ENCODE measurements at places on chromosomes 11 and 22. TPM values are rescaled to one million over a fixed set of nuclear protein-coding genes. Genes with fewer than 3 reads are reported as not detected.

- DNase-seq: no peak
Observed at GRCh38 chr11:60477035-60477445, 15.5 kb upstream of the MS4A12 start.

- no peak for DNase-seq
Observed at GRCh38 chr11:76699451-76700091, 29.0 kb upstream of the LRRC32 start.

- DNase-seq: no peak
Observed at GRCh38 chr11:109378034-109378433, 44.0 kb upstream of the C11orf87 start.

DNA sequence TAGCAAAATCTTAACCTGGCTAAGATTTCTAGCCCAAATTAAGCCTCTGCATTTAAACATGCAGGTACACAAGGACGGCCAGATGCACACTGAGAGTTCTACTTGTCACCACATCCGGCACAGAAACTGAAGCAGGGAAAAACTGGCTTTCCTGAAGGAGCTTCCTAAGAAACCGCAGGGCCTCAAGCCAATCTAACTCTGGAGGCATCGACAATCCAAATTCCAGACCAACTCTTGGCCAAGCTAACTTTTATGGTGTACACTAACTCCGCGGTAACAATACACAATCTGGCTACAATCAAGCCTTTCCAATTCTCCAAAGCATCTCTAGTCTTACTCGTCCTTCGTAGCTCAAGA lies 1.2 kb downstream of the MSANTD2 start:
- DNase-seq: no peak

DNA sequence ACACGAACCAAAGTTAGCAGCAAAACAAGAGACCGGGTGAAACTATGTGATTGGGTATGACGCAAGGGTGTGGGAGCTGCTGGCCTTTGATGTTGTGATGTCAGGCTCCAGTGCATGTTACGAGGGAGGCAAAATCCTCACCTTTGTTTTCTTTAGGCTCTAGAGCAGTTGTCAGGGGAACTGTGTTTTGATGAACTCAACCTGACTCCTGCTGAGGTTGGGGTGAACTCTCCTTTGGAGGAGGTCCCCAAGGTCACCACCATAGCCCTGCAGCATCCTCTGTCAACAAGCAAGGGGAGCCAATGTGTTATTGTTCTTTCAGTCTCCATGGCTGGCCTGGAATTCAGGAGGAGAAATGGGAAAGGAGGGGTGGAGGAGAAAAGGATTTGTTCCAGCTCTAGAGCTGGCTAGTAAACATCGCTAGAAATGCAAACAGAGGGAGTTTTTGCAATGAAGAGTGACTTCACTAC lies 33.8 kb downstream of the RASSF10 start:
- no peak for DNase-seq

DNA sequence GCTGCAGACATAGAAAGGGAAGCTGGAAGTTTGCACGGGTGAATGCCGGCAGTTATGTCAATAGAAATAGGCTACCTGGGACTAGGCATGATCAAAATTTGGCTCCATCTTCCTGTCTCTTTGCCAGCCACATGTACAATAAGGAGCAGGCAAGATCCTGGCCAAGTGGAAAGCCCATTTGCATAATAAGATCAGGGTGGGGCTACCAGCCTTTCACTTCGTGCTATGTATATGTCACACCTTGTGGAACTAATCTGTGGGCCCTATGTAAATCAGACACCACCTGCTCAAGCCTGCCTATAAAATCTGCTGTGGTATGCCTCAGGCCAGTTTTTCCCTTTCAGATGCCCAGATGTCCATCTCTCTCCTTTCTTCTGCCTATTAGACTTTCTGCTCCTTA lies 79.3 kb upstream of the DRD2 start:
- no peak for DNase-seq

DNA sequence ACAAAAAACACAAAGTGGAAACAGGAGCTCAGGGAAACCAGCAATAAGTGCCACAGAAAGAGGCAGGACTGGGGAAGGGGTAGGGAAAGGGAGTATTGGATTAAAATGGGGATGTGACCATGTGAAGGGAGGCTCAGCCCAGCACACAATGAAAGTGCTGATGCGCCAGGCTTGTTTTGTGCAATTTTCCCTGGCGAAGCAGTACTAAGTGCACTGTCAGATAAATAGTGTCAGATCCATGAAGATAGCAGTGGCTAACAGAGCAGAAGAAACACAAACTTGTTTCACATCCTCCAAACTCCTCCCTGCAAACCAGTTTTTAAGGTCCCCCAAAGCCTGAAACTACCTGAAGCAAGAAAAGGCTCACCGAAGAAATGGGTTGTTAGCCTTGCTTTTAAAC lies 50.7 kb upstream of the RAPSN start:
- DNase-seq: no peak

- no peak for DNase-seq
Observed at GRCh38 chr11:121249039-121249663, 43.4 kb upstream of the SC5D start.

DNA sequence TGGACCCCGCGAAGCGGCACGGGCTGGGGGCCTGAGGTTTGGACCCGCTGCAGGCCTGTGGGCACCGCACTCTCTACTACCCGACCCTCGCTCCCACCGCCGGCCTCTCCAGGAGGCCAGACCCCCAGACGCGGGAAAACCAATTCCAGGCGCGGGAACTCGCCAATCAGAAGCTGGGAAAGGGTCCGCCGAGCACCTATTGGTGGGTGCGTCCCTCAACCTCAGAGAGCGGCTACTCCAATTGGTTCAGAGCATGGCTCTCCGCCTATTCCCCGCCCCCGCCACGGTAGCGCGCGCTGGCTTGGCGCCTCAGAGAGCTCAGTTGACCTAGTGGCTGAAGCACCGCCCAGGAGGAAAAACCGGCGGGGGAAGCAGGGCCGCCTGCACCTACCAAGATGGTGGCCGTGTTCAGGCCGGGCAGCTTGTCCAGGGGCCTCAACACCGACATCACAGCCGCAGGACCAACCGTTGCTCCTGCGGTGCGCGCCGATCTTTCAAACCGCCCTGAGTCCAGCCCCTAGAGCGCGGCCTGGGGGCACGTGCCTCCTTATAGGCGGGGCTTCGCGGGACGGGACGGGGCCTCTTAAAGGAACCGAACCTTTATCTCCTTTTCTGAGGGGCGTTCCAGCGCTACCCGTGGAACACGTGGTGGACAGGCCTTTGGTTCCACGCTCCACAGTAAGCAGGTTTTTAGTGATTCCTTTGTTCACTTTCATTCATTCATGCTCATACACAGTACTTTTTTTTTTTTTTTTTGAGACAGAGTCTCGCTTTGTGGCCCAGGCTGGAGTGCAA lies at the start of gene CENPM:
CENPM (minus strand) TSS at position 524 of the 795 bp plus-strand sequence; CDS start at position 448, 76 bp downstream.
- DNase-seq: peak; percentile 92

DNA sequence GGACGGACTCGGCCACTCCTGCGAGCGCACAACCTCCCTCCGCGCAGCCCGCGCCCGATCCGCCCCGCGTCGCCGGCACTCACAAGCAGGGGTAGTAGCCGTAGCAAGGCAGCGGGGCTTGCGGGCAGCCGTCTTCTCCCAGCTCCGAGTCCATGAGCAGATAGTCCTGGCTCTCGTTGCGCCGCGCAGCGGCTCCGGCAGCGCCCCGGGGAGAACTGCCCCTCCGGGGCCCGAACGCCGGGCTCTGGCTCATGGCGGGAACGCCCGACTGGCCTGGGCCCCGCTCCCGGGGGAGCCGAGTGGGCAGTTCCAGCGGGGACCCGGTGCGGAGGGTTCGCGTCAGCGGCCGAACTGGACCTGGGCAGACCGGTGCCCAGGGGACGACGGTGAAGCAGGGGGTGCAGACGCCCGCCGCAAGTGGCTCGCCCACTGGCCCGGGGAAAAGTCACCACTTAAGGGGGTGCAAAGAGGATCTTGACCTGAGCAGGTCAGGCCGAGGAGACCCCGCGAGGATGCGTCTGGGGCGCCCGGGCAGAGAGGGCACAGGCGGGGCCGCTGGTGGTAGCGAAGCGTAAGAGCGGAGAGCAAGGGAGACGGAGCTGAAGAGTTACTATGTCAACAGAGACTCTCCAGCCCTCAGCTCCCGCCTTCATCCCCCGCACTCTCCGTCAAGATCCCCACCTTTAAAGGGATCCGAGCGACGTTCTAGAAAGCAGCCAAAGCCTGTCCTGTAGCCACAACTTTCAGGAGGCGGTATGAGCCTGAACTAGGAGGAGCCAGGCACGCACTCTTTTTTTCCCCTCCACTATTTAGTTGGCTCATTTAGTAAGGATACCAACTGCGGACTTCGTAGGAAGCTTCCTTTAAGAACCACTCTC lies at the start of gene TRPC6:
TRPC6 (minus strand) TSS at position 757 of the 878 bp plus-strand sequence; CDS start at position 253, 504 bp downstream.
- peak; percentile 21 for DNase-seq

DNA sequence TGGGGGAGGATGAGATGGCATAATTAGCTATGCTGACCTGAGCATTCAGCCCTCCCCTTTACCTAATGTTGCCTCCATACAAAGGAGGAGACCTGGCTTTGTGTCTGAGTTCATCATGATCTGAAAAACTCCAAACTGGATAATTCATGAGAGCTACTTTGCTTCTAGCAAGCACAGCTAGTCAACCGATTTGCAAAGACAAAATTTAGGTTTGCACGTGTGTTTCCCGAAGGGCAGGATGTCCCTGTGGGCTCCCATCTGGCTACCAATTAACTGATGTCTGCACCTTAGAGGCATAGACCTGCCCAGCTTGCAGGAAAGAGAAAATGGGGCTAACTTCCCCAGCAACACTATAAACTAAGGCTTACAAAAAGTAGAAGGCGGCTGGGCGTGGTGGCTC lies 42.2 kb upstream of the POU2AF1 start:
- no peak for DNase-seq

DNA sequence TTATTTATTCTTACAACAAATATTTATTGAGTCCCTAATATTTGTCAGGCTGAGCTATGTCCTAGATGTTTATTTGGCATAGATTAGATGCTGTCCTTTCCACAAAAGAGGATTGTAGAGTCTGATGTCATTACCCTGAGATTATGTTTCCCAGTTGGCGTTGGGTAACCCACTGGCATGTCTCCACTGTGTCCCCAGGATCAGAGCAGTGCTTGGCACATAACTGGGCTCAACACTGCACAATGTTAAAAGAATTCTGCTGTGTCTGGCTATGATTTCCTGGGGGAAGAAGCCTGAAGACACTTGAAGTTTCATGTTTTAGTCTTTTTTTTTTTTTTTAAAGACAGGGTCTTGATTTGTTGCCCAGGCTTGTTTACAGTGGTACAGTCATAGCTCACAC lies 4.0 kb downstream of the RCN1 start:
- DNase-seq: peak; percentile 43

DNA sequence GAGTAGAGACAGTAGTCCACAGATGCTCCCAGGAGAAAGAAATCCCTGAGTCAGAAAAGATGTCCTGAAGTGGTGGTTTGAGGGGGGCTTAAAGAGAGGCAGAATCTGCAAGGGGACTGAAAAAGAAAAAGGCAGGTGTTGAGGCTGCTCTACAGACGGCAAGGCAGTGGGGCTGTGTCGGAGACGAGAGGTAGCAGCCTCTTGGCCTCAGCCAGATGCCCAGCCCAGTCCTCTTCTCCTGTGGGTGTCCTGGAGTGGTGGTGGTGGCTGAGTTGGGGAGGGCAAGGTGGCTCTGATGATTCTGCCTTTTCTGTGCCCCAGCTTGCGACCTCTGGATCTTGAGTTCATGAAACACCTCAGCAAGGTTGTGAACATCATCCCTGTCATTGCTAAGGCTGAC lies 9.3 kb upstream of the WBP2NL start:
- DNase-seq: no peak

DNA sequence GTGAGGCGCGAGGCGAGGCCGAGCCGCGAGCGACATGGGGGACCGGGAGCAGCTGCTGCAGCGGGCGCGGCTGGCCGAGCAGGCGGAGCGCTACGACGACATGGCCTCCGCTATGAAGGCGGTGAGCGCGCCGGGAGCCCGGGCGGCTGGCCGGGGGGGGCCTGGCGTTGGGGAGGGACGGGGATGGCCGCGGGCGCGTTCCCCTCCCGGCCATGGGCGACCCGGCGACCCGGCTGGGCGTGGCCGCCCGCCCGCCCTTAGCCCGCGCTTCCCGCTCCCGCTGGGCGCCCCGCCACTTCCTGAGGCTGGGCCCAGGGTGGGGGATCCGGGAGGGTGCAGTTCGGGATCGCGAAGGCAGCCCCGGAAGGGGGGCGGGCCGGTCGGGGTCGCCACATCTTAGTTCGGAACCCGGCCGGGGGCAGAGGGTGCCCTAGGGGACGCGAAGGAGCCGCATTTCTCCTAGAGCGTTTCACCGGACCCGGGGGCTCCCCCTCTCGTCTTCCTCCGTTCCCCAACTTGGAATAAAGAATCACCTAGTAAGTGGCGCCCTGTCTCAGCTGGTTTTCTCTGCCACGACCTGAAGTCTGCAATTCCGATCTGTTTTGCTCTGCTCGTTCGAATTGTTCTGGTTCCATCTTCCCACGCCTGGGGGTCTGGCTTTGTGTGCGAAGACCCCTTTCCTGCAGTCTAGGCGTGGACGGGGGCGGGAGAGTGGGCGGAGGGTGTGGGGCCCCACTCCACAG lies 536 bp downstream of the YWHAH start:
- DNase-seq: peak; percentile 73

- DNase-seq: peak; percentile 53
Observed at GRCh38 chr22:17842386-17842785, 68.1 kb upstream of the BID start.

DNA sequence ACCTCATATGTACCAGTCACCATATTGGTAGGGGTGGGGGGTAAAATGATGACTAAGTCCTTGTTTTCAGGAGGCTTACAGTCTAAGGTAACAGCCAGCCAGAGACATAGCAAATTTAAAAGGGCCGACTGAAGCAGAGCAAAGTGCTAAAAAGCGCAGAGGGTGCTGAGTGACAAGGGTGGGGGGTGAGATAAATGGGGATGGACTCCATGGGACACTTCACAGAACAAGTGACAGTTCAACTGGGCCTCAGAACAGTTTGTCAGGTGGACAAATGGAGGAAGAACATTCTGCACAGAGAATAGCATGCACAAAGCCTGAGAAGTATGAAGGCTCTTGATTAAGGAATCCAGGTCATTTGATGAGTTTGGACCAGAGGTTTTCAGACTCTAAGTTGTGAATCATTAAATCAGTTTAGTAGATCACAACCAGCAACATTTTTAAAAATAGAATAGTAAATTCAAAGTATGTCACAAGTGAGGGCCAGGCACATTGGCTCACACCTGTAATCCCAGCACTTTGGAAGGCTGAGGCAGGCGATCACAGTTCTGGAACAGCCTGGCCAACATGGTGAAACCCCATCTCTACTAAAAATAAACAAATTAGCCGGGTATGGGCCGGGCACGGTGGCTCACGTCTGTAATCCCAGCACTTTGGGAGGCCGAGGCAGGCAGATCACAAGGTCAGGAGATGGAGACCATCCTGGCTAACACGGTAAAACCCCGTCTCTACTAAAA lies 14.0 kb downstream of the BBS1 start:
- DNase-seq: no peak

GRCh38 chr11:82978422-82979099 lies 77.0 kb downstream of the DDIAS start:
- DNase-seq: no peak

GRCh38 chr11:44116234-44116830 lies 20.9 kb downstream of the EXT2 start:
- no peak for DNase-seq

- DNase-seq: no peak
Observed at GRCh38 chr22:24498824-24499223, 3.7 kb downstream of the UPB1 start.

The FDXACB1 gene
- total RNA-seq: 1.2 TPM

The FAM227A gene
- 0.44 TPM for total RNA-seq

The ZNF280B gene
- total RNA-seq: 1.4 TPM

The HPX gene
- 1.0 TPM for total RNA-seq

The CCDC81 gene
- 0.65 TPM for total RNA-seq

The CPT1A gene
- total RNA-seq: 56.6 TPM

The PTPRCAP gene
- total RNA-seq: 4.7 TPM
